ENCODE measurements at places on chromosomes 3 and 15. TPM values are rescaled to one million over a fixed set of nuclear protein-coding genes. Genes with fewer than 3 reads are reported as not detected.

- no peak for DNase-seq
Measured at GRCh38 chr3:148873977-148874376, 8.9 kb downstream of the CPA3 start.

DNA sequence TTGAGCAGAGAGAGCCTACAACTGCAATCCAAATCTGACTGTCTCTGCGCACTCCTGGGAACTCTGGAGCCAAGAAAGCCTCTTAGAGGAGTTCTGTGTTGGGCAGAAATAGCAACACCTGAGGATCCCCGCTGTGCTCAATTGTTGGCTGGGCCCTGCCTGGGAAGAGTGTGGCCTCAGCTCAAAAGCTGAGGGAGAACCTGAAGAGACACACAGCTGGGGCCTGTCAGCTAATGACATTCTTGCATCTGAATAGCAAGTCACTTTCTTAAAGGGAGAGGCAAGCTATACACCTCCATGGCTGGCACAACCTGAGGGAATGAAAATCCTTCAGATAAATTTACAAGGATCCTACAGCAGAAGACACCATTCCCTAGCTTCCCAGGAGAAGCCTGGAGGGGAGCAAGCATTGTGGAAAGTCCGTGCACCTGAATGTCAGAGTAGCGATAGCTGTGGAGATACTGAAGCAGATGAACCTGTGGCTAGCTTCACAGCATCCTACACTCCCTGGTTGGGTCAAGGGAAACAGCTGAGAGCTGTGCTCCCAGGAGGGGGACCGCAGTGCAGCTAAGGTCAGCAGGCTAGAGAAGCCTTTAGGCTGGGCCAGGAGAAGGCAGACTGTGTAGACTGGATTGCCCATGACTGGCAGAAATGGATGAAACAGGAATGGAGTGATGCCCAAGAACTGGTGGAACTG lies 159.9 kb upstream of the PFN2 start:
- DNase-seq, result no peak

DNA sequence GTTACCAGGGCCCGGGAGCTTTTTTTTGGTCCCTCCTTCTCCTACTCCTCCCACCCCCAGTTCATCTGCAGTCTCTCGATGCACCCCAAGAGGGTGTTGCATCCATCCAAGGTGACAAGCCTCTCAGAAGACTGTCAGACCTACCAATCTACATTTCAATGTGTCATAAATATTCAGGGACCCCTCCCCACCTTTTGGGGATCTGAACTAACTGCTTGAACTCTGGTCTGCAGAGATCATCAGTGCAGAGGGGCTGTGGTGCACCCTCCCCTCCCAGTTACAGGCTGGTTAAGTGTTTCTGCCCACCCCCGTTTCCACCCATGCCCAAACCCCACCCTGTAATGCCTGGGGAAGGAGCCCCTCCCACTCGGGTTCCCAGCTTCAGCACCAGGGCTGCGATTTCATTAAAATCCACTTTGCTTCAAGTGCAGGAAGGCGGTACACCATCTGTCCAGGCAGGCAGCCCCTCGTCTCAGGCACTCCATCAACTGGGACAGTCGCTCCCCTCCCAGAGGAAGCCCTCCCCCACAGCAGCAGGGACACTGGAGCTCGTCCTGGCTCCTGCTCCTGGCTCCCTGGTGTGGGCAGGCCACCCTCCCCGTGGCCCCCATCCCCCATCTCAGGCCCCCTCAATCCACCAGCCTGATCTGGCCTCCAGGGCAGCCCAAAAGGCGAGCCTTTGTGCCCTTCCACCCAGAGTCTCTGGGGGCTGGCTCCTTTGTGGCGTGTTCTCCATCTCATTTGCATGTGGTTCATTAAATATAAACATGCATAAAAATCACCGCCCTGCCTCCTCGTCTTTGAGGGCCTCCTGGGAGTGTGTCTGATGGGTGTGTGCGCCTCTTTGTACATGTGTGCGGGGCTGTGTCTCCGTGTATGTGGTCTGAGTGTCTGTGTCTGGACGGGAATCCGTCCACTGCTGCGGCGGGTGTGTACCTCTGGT lies 32.3 kb downstream of the RNU5B-1 start:
- no peak for DNase-seq

- no peak for DNase-seq
Measured at GRCh38 chr3:138367326-138367850, 19.0 kb downstream of the MRAS start.

DNA sequence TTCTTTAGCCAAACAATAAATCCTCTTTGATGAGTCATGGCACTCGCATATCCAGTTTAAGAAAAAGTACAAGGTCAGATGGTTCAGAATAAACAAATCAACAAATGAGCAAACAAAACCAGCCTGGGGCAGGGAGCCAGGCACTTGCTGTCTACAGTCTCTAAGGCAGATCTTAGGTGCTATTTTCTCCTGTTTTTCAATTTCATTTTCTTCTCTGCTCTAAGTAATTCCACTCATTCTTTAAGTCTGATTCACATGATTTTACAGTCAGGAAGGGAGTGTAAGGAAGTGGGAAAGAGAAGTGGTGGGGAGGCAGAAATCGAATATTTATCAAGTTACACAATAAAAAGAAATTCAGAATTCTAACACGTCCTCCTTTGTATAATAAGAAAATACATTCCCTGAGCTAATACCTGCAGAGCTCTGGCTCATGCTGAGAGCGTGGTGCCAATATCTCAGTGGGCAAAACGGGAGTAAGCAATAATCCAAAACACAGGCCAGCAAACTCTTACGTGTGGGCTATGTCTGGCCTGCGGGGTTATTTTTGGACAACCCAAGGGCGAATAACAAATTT lies 298.6 kb downstream of the ADAMTS17 start:
- DNase-seq, result no peak

DNA sequence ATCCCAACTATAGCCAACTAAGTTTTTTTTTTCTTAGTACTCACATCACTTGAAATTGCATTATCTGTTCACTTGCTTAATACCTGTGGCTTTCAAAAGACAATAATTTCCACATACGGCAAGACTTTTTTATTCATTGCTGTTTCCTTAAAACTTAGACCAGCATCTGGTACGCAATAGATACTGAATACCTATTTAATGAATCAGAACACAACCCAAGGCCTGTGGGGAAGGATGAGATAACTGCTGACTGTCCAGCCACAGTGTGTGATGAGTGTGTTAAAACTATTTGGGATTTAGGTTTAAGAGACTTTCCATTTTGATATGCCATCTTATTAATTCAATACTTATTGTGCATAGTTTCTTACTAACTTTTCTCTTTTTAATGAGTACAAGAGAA lies 988.7 kb downstream of the NTRK3 start:
- no peak for DNase-seq

- no peak for DNase-seq
Measured at GRCh38 chr3:7588236-7588635, 727.3 kb downstream of the GRM7 start.

The SMCO1 gene
- not detected for total RNA-seq

The TRIM42 gene
- not detected for total RNA-seq

The NR2E3 gene
- total RNA-seq, result under 0.01 TPM
